Panc1 (cell line): ENCODE measurements at places on chromosomes 3 and 15. TPM values are rescaled to one million over a fixed set of nuclear protein-coding genes. Genes with fewer than 3 reads are reported as not detected.

- DNase-seq = no peak
These were observed 293.3 kb downstream of the MEX3B start for GRCh38 chr15:81752546-81752942.

GRCh38 chr3:66744521-66744920, 243.7 kb upstream of the LRIG1 start:
- DNase-seq = no peak

Gene ITGA11
- total RNA-seq = 0.28 TPM

Gene PARP16
- total RNA-seq = 15.4 TPM
